ENCODE measurements at places on chromosomes 2 and 18. TPM values are rescaled to one million over a fixed set of nuclear protein-coding genes. Genes with fewer than 3 reads are reported as not detected.

Gene TMEM247
- total RNA-seq = not detected

Gene GCG
- total RNA-seq = 5.2 TPM

Gene MARCHF4
- total RNA-seq = not detected

Gene WDR43
- 39.1 TPM for total RNA-seq

Gene SPAST
- total RNA-seq = 39.7 TPM

Gene PROKR1
- 0.52 TPM for total RNA-seq

Gene FKBP7
- 35.0 TPM for total RNA-seq

Gene RAD51AP2
- not detected for total RNA-seq

Gene PHOSPHO2
- total RNA-seq = 3.7 TPM

Gene GKN1
- not detected for total RNA-seq

Gene AFF3
- 8.4 TPM for total RNA-seq

Gene STPG4
- total RNA-seq = not detected

Gene ST8SIA5
- 2.1 TPM for total RNA-seq

Gene NTSR2
- total RNA-seq = not detected

Gene POTEJ
- total RNA-seq = not detected

Gene PSMA8
- not detected for total RNA-seq

Gene SMC6
- total RNA-seq = 18.8 TPM

Gene STAT1
- 30.3 TPM for total RNA-seq

Gene DYTN
- total RNA-seq = not detected

Gene NYAP2
- total RNA-seq = 0.52 TPM

Gene MOGAT1
- not detected for total RNA-seq

All from skeletal muscle tissue (tissue), 5 donors.